Activated T-helper 1 cell treated with anti-CD3 and anti-CD28 coated beads, Interleukin-12 subunit alpha, Interleukin-12 subunit beta, Interleukin-2, Interleukin-4 antibody, amounts not matched to agents 30 ng/mL and 10 ng/mL and 1 ng/mL, durations not matched to agents 14 hours and 24 hours and 36 hours (primary cell): ENCODE measurements at places on chromosomes 4 and X. TPM values are rescaled to one million over a fixed set of nuclear protein-coding genes. Genes with fewer than 3 reads are reported as not detected.

GRCh38 chrX:115957862-115958490 lies 212.6 kb upstream of the AGTR2 start:
- no peaks in the 10 kb centered on the region for H3K36me3 ChIP-seq
- no peak for DNase-seq
- no peaks in the 10 kb centered on the region for H3K27me3 ChIP-seq
- H3K27ac ChIP-seq, result no peak overlapping the region
- no peaks in the 10 kb centered on the region for H3K4me1 ChIP-seq
- H3K4me3 ChIP-seq, result no peak overlapping the region

GRCh38 chr4:74205046-74205445 lies 47.1 kb downstream of the MTHFD2L start:
- no peak overlapping the region for H3K4me3 ChIP-seq
- H3K36me3 ChIP-seq, result no peaks in the 10 kb centered on the region
- peaks cover 9% of the 10 kb centered on the region for H3K4me1 ChIP-seq
- no peaks in the 10 kb centered on the region for H3K27me3 ChIP-seq
- H3K27ac ChIP-seq, result no peak overlapping the region

- no peak for DNase-seq
- H3K4me1 ChIP-seq, result no peaks in the 10 kb centered on the region
- no peak overlapping the region for H3K27ac ChIP-seq
- no peaks in the 10 kb centered on the region for H3K36me3 ChIP-seq
- H3K27me3 ChIP-seq, result peaks cover 3% of the 10 kb centered on the region
Measured at GRCh38 chrX:109902665-109903064, 100.2 kb upstream of the TMEM164 start.

DNA sequence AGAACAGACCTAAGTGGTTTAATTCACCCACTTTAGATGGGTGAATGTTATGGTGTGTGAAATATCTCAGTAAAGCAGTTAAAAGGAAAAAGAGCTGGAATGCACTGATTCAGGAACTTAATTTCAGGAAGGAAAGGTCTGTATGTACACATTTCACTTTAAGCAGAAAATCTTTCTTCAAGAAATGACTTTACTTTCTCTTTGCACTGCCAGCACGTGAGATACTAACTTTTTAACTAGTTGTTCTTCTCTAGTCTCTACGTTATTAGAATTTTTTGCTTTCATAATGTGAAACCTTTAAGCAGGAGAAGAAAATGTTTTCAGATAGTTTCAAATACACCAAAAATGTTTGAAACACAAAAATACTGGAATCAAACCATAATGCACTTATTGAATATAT lies 18.8 kb downstream of the C4orf46 start:
- peak overlapping the region; percentile 0 for H3K4me3 ChIP-seq
- H3K4me1 ChIP-seq, result peaks cover 8% of the 10 kb centered on the region
- H3K27ac ChIP-seq, result no peak overlapping the region
- DNase-seq, result no peak
- H3K27me3 ChIP-seq, result peaks cover 4% of the 10 kb centered on the region
- H3K36me3 ChIP-seq, result no peaks in the 10 kb centered on the region

DNA sequence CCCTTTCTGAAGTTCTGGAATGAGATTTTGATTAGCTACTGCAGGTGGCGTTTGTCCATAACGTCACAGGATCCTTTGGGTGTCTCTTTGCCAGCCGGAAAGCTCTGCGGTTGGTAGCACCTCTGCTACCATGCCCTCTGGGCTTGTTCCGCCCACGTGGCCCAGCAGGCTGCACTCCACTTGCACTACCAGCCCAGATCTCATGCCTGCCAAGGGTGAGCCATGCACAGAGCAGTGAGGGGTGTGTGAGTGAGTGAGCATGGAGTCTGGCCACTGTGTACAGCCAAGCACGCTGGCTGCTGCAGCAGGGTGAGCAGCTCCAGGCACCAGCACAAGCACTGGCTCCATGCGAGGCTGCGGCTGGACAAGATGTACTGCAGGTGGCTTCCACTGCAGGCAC lies 6.6 kb upstream of the HNRNPD start:
- H3K4me3 ChIP-seq, result no peak overlapping the region
- H3K36me3 ChIP-seq, result peaks cover 7% of the 10 kb centered on the region
- H3K27ac ChIP-seq, result no peak overlapping the region
- peaks cover 4% of the 10 kb centered on the region for H3K27me3 ChIP-seq
- H3K4me1 ChIP-seq, result peaks cover 18% of the 10 kb centered on the region

DNA sequence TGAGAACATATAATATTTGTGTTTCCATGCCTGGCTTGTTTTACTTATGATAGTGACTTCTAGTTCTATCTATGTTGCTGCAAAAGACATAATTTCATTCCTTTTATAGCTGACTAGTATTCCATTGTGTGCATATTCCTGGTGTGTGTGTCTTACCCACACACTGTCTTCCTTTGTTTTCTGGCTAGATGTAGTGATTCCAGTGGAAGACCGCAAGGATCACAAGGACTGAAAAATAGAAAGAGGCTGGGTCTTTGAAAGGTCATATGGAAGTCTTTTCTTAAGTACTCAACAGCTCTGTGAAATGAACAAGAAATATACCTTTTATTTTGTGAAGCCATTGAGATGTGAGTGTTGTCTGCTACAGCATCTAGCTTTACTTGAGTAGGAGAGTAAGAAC lies 29.4 kb upstream of the TAB3 start:
- no peak overlapping the region for H3K4me3 ChIP-seq
- H3K36me3 ChIP-seq, result no peaks in the 10 kb centered on the region
- H3K27ac ChIP-seq, result no peak overlapping the region
- no peaks in the 10 kb centered on the region for H3K4me1 ChIP-seq

DNA sequence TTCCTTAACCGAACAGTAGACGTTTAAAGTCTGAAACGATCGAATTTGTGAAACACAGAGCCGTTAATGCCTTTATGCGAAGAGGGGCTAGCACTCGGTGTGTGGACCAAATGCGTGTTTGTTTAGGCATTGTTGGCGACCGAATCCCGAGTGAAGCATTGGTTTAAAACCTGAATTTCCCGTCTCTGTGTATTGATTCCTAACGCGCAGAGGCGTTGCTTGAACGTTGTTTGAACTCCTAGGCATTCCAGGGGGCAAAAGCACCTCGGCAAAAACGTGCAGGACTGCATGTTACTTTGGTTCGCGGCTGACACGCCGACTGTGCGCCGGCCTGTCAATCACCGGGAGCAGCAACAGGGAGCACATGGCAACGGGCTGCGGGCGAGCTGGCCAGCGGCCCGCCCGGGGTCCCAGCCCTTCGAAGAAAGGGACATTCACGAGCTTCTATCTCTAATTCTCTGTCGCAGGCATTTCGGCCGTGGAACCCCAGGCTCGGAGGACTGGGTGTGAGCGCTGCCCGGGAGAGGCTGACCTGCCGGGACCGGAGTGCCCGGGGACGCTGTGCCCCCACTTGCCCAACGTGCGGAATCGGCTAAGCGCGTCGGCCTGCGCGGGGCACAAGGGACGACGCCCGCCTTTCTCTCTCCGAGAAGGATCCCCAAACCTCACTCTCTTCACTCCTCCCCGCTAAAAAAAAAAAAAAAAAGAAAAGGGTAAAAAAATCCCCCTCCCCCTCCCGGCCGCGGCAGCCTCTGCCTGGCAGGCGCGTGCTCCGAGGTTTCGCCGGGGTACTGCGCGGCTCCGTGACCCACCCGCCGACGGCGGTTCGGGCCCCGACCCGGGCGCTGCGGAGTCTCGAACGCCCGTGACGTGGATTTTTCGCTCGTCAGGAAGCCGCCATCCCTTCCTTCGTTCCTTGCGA lies 810 bp downstream of the SPRY1 start:
- H3K4me3 ChIP-seq, result peak overlapping the region; percentile 96
- H3K36me3 ChIP-seq, result peaks cover 31% of the 10 kb centered on the region
- peaks cover 51% of the 10 kb centered on the region for H3K4me1 ChIP-seq
- peak overlapping the region; percentile 96 for H3K27ac ChIP-seq
- H3K27me3 ChIP-seq, result peaks cover 14% of the 10 kb centered on the region

DNA sequence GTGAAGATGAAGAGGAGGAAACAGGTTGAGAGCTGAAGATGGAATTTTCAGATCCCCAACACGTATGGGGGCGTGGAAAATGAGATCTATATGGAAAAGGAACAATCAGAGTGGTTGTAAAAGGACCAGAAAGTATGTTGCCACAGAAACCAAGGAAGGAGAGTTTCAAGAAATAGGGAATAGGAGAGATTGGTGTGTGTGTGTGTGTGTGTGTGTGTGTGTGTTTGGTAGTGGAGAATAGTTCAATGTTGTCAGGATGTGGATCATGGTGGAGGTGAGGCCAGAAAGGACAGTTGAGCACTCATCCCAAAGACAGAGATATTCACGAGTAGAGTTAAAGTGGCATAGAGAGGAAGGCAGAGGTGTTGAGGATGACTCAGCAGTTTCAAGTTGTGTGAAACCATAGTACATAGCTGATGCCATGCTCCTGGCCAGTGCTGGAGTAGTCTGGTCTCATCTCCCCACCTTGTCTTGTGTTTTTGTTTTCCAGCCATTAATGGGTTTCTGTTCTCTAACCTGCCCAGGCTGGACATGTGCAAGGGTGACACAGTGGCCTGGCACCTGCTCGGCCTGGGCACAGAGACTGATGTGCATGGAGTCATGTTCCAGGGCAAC lies 36.1 kb downstream of the HEPH start:
- DNase-seq, result no peak
- H3K4me1 ChIP-seq, result peaks cover 30% of the 10 kb centered on the region
- H3K27me3 ChIP-seq, result peaks cover 9% of the 10 kb centered on the region

- no peak for DNase-seq
- no peaks in the 10 kb centered on the region for H3K36me3 ChIP-seq
- no peak overlapping the region for H3K4me3 ChIP-seq
- H3K27me3 ChIP-seq, result peaks cover 2% of the 10 kb centered on the region
Measured at GRCh38 chr4:173128199-173128890, 40.3 kb upstream of the GALNT7 start.

DNA sequence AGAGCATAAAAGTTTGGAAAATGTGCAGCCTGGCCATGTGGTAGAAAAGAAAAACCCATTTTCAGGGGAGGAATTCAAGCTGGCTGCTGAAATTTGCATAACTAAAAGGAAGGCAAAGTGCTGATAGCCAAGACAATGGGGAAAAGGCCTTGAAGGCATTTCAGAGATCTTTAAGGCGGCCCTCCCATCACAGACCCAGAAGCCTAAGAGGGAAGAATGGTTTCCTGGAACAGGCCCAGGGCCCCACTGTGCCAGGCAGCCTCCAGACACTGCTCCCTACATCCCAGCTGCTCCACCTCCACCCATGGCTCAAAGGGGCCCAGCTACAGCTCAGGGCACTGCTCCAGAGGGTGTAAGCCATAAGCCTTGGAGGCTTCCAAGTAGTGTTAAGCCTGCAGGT lies 158.0 kb upstream of the PRDX4 start:
- DNase-seq, result no peak
- no peaks in the 10 kb centered on the region for H3K27me3 ChIP-seq
- H3K36me3 ChIP-seq, result no peaks in the 10 kb centered on the region
- H3K4me1 ChIP-seq, result no peaks in the 10 kb centered on the region

GRCh38 chr4:134200811-134201215 lies 776 bp downstream of the PABPC4L start:
- no peak for DNase-seq
- no peaks in the 10 kb centered on the region for H3K27me3 ChIP-seq
- no peak overlapping the region for H3K4me3 ChIP-seq
- no peaks in the 10 kb centered on the region for H3K36me3 ChIP-seq
- no peaks in the 10 kb centered on the region for H3K4me1 ChIP-seq

DNA sequence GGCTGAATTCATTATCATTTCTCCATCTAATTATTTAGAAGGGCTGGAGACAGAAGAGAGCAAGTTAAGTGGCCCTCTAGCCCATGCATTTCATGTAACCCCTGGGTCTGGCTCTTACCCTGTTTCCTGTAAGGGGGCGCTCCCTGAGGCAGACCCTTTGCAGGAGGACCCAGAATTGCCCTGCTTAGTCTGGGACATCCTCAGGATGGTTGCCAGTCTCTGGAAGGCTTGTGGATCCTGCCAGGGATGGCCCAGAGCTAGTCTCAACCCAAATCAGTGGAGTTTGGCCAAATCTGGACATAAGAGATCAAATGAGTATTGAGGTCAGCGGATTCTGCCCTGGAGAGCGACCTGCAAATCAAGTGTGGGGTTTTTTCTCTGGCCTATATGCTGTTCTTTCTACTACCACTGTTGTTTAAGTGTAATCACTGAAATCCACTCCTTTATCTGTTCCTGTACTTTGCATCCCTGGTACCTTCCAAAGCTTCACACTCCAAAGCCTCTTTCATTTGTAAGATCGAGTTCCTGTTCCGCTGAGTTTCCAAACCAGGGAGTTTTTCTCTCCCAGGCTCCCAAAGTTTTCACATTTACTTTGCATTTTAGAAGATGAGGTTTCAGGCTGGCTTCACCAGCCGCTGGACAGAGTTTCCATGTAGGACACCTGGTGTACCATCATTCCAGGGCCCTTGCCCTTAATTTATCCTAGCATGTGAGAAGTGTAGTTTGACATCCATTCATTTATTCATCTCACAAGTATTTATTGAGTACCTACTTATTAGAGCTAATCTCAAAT lies 6.3 kb downstream of the KLF3 start:
- peaks cover 12% of the 10 kb centered on the region for H3K27me3 ChIP-seq
- no peak overlapping the region for H3K27ac ChIP-seq
- H3K36me3 ChIP-seq, result no peaks in the 10 kb centered on the region
- H3K4me3 ChIP-seq, result peak overlapping the region; percentile 45

- H3K27me3 ChIP-seq, result no peaks in the 10 kb centered on the region
- no peaks in the 10 kb centered on the region for H3K36me3 ChIP-seq
- no peak overlapping the region for H3K4me3 ChIP-seq
Measured at GRCh38 chr4:121009578-121010478, 62.5 kb downstream of the NDNF start.

DNA sequence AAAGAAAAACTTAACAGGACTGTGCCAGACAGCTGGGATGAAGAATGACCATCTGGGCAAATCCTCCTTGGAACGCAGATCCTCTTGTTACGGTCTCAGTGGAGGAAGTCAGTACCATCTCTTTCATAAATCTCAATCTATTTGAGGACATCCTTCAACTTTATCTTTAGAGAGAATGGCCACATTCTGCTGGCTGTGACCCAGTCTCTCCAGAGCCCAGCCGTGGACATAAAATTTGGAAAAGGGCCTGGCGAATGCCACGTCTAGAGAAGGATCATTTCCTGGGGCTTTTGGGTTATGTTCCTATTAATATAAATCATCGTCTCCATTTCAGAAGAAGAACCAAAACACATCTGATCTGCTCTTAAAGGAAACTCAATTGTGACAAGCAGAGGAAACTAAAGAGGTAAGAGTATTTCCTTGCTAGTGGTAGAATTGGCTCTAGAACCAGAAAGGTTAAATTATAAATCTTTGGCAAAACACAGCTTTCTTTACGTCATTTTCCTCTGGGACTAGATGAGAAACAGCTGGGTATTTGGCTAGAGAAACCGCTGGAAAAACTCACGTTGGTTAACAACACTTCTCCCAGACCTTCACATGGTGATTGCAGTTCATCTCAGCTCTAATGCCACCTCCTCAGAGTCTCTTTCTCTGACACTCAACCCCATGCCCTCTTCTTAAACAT lies 164.7 kb downstream of the CHIC2 start:
- H3K27me3 ChIP-seq, result peaks cover 12% of the 10 kb centered on the region
- H3K36me3 ChIP-seq, result no peaks in the 10 kb centered on the region
- no peak overlapping the region for H3K27ac ChIP-seq
- H3K4me3 ChIP-seq, result no peak overlapping the region
- no peak for DNase-seq

The ADH1A gene
- total RNA-seq, result not detected in 2 replicates

The GPRIN3 gene
- total RNA-seq, result 37.1 and 39.0 TPM in 2 replicates

The AFF2 gene
- 1.5 and 1.8 TPM in 2 replicates for total RNA-seq

The NEUROG2 gene
- total RNA-seq, result 0.18 TPM in 1 of 2 replicates, not detected in the other

The LNX1 gene
- total RNA-seq, result not detected in 2 replicates

The UGT2A3 gene
- not detected in 2 replicates for total RNA-seq

The HMGN5 gene
- total RNA-seq, result 0.73 and 1.3 TPM in 2 replicates

The SEPTIN6 gene
- total RNA-seq, result 159 and 172 TPM in 2 replicates

The CYLC1 gene
- total RNA-seq, result not detected in 2 replicates

The THAP6 gene
- total RNA-seq, result 16.3 and 17.3 TPM in 2 replicates

The MAGEB2 gene
- not detected in 2 replicates for total RNA-seq

The PRSS12 gene
- not detected in 2 replicates for total RNA-seq

The PNMA6F gene
- not detected in 2 replicates for total RNA-seq
